Activated T-helper 2 cell treated with anti-CD3 and anti-CD28 coated beads, Interferon-gamma antibody, Interleukin-2, Interleukin-4, amounts not matched to agents 10 μg/mL and 5 μg/mL and 100 μg/mL, durations not matched to agents 14 hours and 24 hours and 36 hours (primary cell): ENCODE measurements at places on chromosomes 1 and 21. TPM values are rescaled to one million over a fixed set of nuclear protein-coding genes. Genes with fewer than 3 reads are reported as not detected.

The EXO1 gene
- total RNA-seq = 49.2 and 52.5 TPM in 2 replicates

The C8B gene
- not detected in 2 replicates for total RNA-seq

The CACHD1 gene
- total RNA-seq = 0.14 TPM in 2 replicates

The DAB1 gene
- not detected in 2 replicates for total RNA-seq

The LCK gene
- 221 and 232 TPM in 2 replicates for total RNA-seq

The PODN gene
- total RNA-seq = not detected in 2 replicates

The EPB41 gene
- total RNA-seq = 62.6 and 68.0 TPM in 2 replicates

GRCh38 chr1:36536727-36537126, 54.0 kb upstream of the CSF3R start:
- DNase-seq = no peak

DNA sequence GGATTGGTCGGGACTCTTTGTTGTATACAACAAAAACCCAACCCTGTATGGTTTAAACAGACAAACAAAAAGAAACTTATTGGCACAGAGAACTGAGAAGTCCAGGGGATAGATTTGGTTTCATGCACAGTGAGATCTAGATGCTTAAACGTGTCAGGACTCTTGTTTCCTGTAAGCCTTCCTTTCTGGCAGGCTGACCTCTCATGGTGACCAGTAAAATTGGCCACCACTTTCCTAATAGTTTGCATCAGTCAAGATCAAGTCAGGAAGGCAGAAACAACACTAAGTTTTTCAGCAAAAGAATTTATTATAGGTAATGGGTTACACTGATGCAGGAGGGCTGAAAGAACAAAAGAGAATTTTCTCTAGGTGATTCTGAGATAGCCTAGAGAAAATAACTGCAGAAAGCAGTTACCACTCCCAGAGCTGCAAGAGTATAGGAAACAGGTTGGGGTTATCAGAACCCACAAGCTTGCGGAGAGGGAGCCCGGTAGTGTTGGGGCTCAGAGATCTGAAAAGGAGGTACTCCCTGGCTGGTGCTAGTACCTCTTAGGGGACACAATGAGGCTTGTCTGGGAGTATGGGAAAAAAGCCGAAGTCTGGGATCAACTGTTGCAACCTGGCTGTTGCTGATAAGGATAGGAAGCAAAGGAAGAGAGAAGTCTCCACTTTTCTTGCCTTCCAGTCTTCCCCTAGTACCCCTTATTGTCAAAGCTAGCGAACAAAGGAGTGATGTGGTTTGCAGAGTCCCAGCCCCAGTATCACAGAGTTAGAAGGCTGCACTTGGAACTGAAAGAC, 21.4 kb downstream of the CITED4 start:
- DNase-seq = no peak

GRCh38 chr1:106225403-106225802, 831.1 kb upstream of the PRMT6 start:
- no peak for DNase-seq

- DNase-seq = no peak
Measured at GRCh38 chr1:224698015-224698451, 81.9 kb downstream of the CNIH3 start.

DNA sequence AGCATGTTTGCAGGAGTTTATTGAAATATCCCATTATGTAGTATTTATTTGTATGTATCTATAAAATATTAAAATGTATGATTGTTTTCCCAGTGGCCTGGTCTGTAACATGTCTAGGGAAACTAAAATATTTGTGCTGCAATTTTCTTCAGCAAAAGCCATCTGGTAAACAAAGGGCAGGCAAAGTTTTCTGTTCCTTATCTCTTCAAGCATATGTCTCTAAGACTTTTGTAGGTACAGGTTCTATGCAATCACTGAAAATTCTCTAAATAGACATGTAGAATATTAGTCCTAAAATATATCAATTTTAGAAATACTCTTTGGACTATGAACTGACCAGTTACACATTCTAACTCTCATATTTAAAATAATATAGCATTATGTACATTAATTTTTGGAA, 585.8 kb upstream of the RGS18 start:
- no peak for DNase-seq

DNA sequence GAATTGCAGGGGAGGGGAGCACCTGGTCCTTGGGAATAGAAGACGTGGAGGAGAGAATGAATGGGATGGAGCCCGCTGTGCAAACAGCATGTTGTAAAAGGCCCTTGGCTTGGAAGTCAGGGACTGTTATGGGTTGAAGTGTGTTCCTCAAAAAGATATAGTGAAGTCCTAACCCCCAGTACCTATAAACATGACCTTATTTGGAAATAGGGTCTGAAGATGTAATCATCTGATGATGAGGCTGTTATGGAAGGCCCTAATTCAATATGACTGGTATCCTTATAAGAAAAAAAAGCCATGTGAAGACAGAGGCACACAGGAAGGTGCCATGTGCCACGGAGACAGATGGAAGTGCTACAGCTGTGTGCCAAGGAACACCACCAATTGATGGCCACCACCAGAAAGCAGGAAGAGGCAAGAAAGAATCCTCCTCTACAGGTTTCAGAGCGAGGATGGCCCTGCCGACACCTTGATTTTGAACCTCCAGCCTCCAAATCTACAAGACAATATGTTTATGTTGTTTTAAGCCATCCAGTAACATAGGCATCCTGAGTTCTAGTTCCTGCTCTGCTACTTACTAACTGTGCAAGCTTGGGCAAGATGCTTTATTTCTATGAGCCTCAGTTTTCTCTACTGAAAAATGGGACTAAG, 51.2 kb downstream of the LRRN2 start:
- no peak for DNase-seq

GRCh38 chr21:40547906-40548513, 298.9 kb downstream of the DSCAM start:
- no peak for DNase-seq

- no peak for DNase-seq
Measured at GRCh38 chr1:220455559-220455958, 72.4 kb upstream of the MARK1 start.

DNA sequence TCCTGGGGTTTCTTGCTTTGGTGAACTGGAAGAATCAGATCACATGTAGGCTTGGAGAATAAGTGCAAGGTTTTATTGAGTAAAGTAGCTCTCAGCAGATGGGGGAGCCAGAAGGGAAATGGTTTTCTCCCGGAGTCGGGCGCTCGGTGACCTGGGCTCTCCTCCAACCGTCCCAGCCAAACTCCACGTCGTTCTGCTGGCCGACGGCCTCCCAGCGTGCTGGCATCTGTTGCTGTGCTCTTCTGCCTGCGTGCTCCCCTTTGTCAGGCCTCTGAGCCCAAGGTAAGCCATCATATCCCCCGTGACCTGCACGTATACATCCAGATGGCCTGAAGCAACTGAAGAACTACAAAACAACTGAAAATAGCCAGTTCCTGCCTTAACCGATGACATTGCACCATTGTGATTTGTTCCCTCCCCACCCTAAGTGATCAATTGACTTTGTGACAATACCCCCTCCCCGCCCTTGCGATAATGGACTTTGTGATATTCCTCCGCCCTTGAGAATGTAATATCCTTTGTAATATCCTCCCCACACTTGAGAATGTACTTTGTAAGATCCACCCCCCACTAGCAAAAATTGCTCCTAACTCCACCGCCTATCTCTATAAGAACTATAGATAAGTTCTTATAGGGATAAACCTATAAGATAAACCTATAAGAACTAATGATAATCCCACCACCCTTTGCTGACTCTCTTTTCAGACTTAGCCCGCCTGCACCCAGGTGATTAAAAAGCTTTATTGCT, 88.3 kb downstream of the SMYD3 start:
- DNase-seq = no peak

DNA sequence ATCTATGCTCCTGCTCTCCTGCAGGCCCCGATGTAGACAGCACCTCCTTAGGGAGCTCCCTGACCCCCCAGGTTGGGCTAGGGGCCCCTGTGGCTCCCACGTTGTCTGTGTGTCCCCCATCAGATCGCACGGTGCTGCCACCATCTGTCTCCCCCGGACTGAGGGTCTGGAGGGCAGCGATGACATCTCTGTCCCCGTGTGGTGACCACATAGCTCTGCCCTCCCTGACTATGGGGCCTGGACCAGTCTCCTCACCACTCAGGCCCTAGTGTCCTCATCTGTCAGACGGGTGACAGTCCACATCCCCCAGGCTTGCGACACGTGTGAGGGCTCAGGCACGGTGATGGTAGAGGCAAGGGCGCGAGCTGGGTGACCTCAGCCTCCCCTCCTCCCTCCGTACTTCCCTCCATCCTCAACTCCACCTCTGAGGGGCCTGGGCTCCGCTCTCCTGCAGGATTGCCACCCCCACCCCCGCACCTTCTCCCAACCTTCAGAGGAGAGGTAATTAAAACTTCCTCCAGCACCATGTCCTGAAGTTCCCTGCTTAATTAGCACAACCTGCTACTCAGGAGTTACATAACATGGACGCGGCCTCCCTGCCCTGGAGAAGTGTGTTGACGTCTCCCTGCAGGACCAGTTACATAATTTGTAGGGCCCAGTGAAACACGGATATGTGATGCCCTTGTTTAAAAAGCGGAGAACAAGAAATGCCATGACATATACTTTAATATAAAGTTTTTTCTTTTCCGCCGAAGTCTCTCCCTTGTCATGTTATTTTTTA, 288.2 kb downstream of the PTPRU start:
- DNase-seq = no peak

GRCh38 chr1:7379441-7379971, 391.6 kb upstream of the VAMP3 start:
- DNase-seq = no peak

- DNase-seq = no peak
Measured at GRCh38 chr1:93705892-93706500, 24.4 kb upstream of the BCAR3 start.

DNA sequence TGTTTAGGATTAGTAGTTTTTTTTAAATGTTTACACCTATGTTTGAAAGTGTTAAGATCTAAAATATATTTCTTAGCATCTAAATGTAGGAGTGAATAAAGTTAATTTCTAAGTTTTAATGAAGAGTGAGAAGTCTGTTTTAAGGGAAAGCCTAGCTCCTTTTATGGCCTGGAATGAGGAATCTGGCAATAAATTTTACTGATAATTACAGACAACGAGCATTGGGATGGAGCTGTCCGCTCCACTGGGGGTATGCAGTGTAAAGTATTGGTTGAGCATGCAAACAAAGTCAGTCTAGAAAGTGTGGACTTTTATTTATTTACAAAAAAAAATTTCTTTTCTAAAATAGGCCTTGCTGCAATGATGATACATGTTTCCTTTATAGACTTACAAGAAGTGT, 19.0 kb downstream of the CLIC6 start:
- no peak for DNase-seq

GRCh38 chr1:19672237-19672636, 7.6 kb downstream of the HTR6 start:
- DNase-seq = no peak

DNA sequence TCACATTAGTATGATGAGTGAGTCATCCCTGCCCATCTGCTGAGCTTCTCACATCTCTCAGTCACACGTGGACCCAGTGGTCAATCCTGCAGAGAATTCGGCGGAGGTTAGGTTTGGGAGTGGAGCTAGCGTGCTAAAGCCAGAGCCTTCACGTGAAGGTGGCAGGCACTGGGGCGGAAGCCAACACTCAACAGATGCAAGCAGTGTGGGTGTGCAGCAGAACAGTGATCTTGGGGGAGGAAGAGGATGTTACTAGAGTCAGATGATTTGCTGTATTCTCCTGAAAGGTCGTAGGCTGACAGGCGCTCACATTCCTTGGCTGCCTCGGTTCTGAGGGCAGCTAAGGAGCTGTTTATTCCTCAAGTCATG, 6.7 kb downstream of the C1orf115 start:
- DNase-seq = no peak

DNA sequence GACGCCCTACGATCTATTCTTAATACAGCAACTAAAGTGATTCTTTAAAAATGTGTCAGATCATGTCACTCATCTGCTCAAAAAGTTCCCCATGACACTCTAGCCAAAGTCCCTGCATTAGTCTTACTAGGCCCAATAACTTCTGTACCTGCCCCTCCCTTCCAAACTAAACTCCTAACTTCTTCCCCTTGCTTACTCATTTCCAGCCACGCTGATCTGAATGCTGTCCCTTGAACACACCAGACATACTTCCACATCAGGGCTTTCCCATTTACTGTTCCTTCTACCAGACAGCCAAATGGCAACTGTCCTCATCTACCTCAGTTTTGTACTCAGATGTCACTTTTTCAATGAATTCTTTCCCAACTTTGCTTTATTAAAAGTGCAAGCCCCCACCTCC, 1.2 kb downstream of the PPT1 start:
- DNase-seq = no peak

GRCh38 chr1:119915517-119915916, 19.2 kb upstream of the ADAM30 start:
- no peak for DNase-seq

DNA sequence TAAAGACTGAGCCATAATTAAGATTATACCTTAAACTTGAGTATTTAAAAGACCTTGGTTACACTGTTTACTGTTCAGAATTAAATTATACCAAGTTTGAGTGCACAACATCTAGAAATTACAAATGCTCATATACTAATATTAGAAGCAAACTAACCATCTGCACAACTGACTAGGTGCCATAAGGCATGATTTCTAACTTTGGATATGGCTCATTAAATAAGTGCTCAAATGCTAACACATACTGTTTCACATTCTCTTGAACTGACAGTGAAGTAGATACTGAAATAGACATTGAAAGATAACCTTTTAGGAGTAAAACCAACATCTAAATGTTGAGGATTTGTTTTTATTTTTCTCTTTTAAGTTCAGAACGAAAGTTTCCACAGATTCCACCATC, 74.1 kb downstream of the PRKAA2 start:
- no peak for DNase-seq

GRCh38 chr1:50132347-50132894, 23.7 kb downstream of the ELAVL4 start:
- DNase-seq = no peak

GRCh38 chr1:238681451-238681850, 704.9 kb upstream of the CHRM3 start:
- DNase-seq = no peak

- no peak for DNase-seq
Measured at GRCh38 chr1:26597629-26598039, 68.1 kb downstream of the RPS6KA1 start.

DNA sequence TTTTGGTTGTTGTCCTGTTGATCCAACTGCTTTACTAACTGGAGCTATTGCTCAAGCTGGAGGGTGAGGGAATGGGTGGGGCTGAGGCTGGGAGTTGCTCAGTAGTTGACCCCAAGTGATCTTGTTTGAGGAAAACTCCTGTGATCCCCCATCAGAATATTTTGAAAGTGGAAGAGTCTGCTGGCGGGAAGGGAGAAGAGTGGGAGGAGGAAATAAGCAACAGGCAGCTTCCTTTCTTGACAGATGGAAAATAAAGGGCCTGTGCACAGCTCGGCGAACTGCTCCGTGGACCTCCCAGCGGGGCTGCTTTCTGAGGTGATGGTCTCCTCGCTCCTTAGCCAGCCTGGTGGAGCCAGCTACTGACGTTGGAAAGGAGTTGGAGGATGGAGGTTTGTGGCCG, 199.1 kb upstream of the LMO4 start:
- DNase-seq = no peak

DNA sequence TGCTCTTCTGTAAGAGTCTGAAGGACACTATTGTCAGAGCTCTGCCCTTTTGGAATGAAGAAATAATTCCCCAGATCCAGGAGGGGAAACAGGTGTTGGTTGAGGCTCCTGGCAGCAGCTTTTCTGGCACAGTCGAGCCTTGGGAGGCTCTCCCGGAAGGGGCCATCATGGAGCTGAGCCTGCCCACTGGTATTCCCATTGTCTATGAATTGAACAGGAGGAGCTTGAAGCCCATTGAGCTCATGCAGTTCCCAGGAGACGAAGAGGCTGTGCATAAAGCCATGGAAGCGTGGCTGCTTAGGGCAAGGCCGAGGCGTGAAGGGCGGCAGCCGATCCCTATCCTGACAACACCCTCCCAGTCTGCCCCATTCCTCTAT, 26.6 kb downstream of the UBE4B start:
- DNase-seq = no peak

GRCh38 chr1:44822981-44823451, 14.7 kb downstream of the BTBD19 start:
- DNase-seq = no peak
